ENCODE measurements at places on chromosomes 3 and 15.

GRCh38 chr3:176193032-176193730 lies 1004.1 kb downstream of the TBL1XR1 start:
- no peak for DNase-seq

- no peak for DNase-seq
Measured at GRCh38 chr3:118618247-118619040, 416.2 kb downstream of the IGSF11 start.

GRCh38 chr3:48599509-48600285 lies 4.6 kb upstream of the COL7A1 start:
- DNase-seq, result no peak

DNA sequence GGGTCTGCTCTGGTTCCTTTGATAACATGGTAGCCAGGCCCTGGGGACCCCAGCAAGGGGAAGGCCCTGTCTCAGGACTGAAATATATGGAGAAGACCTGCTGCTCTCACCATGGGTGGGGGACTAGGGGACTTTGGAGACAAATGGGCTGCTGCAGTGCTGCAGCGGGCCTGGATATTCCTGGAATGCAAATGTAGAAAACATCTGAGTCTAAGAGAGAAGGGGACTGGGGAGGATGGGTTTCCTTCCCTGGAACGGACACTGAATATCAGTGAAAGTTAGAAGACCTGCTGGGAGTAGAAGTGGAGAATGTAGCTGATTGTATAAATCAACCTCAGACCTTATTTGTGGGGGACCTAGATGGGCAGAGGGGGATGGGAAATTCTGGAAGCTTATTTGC lies 3.1 kb upstream of the HCN4 start:
- DNase-seq, result no peak

DNA sequence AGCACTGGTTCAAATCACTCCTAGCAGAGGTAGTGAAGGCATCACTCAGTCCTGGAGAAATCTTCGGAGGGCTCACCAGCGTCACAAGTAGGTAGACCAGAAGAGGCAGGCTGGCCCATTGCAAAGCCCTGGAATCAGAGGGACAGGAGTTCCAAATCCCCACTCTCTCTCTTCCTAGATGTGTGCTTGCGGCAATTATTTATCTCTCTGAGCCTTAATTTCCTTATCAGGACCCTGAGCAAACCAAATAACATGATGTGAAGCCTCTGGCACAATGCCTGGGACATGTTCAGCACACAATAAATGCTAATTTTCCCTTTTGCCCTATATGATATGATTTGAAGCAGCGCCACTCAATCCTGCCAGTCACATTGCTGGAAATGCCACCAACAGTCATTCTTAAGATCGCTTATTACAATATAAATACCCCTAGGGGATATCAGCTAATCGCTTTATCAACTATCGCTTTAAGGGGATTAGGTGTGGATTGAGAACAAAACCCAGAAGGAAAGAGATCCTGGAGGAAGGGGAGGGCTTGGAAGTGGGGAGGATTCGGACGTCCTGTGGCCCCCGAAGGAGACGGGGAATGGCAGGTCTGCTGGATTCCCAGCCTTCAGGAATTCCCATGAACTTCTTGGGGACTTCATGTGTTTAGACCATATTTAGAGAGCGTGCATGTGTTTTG lies 59.5 kb upstream of the TSEN2 start:
- DNase-seq, result no peak

- no peak for DNase-seq
Measured at GRCh38 chr3:170007031-170007663, 30.6 kb upstream of the GPR160 start.

- no peak for DNase-seq
Measured at GRCh38 chr3:10557250-10557649, 51.9 kb upstream of the ATP2B2 start.

DNA sequence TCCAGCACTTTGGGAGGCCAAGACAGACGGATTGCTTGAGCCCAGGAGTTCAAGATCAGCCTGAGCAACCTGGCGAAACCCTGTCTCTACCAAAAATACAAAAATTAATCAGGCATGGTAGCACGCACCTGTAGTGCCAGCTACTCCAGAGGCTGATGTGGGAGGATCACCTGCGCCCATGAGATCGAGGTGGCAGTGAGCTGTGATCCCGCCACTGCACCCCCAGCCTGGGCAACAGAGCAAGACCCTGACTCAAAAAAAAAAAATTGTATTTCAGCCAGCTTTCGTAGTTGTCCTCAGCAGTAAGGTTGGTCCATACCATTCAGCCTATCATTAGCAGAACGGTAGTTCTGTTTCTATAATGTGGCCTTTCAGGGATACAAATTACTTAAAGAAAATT lies 66.6 kb upstream of the FURIN start:
- no peak for DNase-seq

DNA sequence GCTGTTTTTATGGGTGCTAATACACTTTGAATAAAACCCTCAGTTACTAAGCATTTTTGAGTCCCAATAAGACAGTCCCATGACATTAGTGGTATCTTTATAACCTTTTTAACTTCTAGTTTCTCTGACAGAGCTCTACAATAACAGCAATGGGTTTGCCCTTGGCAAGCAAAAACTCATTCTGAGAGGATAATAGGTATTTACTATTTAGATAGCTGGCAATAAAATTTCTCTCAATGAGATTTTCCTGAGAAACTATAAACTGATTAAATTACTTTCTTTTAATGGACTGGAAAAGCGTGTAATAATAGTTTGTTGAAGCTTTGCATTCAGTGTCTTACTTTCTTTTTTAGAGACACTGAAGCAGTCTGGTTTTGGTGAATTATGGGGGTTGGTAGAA lies 168.0 kb upstream of the MLF1 start:
- no peak for DNase-seq

- no peak for DNase-seq
Measured at GRCh38 chr3:38297537-38297936, 15.4 kb downstream of the SLC22A14 start.

GRCh38 chr15:89690276-89691218 lies at the start of the genes PEX11A and WDR93:
Gene PEX11A (minus strand): TSS chr15:89690754. CDS start chr15:89690632, 122 bp downstream.
Gene WDR93 (plus strand): TSS chr15:89690811. CDS start chr15:89701747, 10,936 bp downstream.
- DNase-seq, result peak; percentile 57

DNA sequence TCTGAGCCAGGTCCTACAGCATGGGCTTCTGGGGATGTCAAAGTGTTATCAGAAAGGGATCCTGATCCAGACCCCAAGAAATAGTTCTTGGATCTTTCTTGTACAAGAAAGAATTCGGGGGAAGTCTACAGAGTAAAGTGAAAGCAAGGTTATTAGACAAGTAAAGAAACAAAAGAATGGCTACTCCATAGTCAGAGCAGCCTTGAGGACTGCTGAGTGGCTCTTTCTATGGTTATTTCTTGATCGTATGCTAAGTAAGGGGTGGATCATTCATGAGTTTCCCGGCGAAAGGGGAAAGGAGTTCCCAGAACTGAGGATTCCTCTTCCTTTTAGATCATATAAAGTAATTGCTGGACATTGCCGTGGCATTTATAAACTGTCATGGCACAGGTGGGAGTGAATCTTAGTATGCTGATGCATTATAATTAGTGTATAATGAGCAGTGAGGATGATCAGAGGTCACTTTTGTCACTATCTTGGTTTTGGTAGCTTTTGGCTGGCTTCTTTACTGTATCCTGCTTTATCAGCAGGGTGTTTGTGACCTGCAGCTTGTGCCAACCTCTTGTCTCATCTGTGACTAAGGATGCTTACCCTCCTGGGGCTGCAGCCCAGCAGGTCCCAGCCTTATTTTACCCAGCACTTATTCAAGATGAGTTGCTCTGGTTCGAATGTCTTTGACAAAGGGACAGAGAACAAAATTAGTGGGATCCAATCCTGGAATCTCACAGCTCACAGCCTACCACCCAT lies 41.0 kb downstream of the CRYGS start:
- DNase-seq, result no peak

DNA sequence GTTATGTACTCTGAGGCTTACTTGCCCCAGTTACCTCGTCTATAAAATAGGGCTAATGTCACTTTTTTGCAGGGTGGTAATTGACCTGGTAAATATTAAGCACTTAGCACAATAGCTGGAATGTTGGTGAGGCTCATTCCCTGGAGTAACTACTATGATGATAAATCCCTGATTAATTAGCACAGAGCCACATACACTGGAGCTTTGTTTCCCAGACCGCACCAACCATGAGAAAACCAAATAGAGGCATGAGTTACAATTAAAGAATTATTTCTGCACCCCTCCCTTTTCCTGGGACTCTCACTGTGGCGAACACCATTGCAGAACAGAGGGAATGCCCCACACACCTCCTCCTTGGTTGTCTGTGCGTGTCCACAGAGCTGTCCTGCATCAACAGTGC lies 76.6 kb upstream of the CPOX start:
- no peak for DNase-seq

DNA sequence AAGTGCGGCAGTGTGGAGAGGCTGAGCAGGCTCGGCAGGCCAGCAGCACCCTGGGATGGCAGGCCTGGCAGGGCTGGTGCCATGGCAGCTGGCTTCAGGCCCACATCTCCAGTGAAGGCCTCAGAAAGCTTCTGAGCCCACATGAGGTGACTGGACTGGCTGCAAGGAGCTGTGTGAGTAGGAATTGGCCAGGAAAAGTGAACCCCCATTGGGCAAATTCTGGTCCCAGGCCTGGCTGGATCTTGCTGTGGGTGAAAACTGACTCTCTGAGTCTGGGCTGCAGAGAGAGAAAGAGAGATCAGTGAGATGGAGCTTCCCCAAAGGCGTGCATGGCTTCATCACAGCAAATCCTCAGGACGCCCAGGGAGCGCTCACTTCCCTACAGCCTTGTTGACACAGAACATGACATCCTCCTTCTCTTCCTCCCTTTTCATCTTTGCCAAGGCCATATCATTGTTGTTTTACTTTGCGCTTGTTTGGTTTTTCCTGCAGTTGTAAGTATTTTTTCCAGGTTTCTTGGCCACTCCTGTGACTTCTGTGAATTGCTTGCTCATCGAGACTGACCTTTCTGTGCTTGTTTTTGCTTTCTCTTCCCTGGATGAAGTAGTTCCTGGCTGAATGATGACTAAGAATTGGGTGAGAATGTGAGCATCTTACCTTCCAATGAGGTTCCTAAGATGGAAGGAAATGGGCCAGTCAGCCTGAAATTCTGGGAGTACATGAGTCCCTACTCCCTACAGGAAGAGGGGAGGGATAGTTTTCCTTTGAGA lies 299.1 kb downstream of the TLE3 start:
- DNase-seq, result no peak

- no peak for DNase-seq
Measured at GRCh38 chr3:170863816-170864215, 6.2 kb downstream of the RPL22L1 start.

DNA sequence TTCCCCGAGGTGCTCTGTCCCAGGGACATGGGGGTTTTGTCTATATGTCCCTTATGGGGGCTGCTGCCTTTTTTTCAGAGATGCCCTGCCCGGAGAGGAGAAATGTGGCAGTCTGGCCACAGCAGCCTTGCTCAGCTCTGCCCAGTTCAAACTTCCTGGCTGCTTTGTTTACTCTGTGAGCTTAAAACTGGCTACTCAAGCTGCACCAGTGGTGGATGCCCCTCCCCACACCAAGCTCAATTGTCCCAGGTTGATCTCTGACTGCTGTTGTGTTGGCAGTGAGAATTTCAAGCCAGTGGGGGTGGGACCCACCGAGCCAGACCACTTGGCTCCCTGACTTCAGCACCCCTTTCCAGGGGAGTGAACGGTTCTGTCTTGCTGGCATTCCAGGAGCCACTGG lies 188.9 kb downstream of the STXBP5L start:
- DNase-seq, result no peak

GRCh38 chr3:106588739-106589138 lies 719.9 kb upstream of the CBLB start:
- no peak for DNase-seq

DNA sequence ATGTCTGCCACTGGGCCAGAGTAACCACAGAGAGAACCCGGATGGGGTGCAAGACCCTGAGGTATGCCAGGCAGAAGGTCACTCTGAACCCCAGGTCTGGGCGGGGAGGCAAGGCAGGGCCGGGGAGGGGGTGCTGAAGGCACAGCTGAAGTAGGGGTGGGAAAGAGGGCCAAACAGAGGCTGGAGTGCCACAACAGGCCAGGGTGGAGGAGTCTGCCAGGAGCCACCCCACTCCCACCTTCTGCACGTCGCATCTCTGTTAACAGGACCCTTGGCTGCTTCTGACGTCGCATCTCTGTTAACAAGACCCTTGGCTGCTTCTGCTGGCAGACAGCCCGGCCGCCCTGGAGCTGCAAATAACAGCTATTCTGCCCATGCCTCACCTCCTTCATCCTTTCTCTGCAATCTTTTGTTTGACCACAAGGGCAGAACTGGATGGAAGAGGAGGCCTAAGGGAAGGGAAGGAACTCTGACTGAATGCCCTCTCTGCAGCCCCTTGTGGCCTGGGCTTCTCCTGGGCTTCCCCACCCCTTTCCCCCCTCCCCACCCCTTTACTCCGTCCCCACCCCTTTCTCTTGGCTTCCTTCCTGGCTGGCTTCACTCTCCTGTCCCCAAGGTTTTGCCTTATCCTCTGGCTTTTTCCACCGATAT lies 20.6 kb upstream of the FBLN2 start:
- no peak for DNase-seq

DNA sequence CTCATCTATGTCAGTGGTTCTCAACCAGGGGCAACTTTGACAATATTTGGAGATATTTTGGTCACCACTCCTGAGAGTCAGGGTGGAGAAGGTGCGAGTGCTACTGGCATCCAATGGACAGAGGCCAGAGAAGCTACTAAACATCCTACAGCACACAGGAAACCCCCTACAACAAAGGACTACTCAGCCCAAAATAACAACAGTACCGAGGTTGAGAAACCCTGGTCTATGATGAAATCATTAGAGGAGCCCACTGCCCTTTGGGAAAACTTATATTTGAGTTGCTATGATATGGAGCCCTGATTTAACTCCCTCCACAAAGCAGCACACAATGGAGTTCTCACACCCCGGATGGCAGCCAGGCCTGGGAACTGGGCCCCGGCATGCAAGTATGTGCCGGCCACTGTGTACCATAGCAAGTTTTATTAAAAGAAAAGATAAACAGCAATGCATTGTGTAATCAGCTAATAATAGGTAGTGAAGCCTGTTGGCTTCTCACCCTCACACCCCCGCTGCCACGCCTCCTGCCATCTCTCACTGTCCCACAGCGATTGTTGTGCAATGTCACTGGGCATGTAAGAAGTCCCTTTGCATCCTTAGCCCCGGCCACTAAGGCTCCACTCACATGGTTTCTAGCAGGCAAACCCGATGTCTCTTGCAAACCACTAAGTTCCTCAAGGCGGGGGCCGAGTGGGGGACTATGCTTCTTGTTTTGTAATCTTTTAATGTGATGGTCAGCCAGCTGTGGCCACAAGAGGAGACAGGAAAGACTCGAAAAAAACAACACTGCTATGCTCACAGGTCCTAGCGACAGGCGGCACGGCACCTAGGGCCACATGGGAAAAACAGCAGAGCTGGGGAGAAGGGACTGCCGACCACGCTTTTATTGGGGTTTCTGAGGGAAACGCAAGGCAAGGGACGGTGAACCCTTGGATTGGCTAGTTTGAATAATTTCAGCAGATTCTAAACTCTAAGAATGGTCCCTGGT lies 110.0 kb downstream of the AQP9 start:
- no peak for DNase-seq

- DNase-seq, result peak; percentile 32
Measured at GRCh38 chr15:80970018-80970657, 19.5 kb downstream of the MESD start.

GRCh38 chr3:127107002-127107401 lies 85.9 kb upstream of the PRR23E start:
- no peak for DNase-seq
